Esophagus muscularis mucosa (tissue), 4 donors: ENCODE measurements at places on chromosomes 3 and 15.

- no peak for DNase-seq
These were observed 52.4 kb downstream of the PDZRN3 start for GRCh38 chr3:73572368-73572767.

GRCh38 chr3:132124096-132124495 is 89.3 kb upstream of the CPNE4 start:
- no peak for DNase-seq

DNA sequence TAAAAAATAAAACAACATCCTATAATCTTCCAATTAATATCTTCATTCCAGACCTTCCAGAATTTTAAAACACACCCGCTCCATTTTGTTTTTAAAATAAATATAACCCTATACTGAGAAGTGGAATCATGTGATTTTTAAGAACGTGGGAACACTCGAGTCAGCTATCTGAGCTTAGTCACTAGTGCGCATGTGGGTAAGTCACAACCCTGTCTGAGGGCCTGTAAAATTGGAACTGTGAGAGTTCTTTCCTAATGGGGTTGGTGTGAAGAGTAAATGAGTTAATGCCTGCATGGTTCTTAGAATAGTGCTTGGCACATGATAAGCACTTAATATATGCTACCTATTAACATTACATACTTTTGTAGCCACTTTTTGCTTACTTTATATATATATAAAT is 19.9 kb upstream of the POLR2M start:
- no peak for DNase-seq

DNA sequence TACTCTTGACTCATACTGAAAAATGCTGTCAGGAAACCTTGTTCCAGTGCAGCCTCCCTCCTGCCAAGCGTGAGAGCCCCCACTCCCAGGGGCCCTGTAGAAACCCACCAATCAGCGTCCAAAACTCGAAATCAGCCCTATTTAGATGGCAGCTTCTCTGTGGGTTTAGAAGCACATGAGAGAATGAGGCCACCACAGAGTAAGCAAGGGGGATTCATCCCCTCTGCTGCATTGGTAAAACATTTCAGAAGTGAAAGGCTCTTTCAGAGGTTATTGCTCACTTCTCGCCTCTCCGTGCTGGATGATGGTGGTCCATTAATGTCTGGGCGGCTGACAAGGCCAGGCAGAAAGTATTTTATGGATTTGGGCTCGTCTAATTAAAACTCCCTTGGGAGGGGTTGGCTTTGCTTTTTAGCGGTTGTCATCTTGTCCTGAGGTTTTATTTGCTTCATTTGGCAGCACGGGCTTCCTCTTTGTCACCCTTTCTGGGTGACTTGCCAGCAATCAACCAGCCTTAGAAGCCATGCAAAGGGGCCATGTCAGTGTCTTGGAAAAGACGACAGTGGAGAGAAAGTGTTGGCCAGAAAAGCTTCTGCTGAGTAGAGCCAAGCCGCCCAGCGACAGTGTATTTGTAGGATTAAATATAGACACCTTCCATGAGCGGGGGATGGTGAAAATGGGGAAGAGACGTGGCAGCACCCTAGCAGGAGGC is 145.5 kb downstream of the ATP10A start:
- DNase-seq, result no peak

DNA sequence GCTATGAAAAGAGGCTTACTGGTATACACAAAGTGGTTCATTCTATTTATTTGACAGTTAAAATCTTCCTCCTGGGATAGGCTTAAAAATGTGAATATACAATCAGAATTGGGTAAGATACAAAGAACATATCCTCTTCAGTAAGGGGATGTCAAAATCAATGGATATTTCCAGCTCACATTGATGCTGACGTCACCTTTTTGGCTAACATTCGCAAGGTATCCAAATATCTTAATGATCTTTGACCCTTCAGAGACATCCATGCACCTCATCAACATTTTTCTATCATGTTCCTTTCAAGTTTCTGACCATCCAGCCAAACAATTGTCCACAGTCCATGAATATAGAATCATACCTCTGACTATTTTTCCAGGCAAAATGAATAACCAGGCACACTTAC is 697.3 kb downstream of the NR2F2 start:
- no peak for DNase-seq

- DNase-seq, result no peak
These were observed 57.1 kb upstream of the POLG start for GRCh38 chr15:89391685-89392257.

- DNase-seq, result no peak
These were observed 247.2 kb downstream of the PTPRG start for GRCh38 chr3:61808526-61808925.
